Right lung (tissue), 10 donors: ENCODE measurements at places on chromosomes 3 and 15. TPM values are rescaled to one million over a fixed set of nuclear protein-coding genes. Genes with fewer than 3 reads are reported as not detected.

- DNase-seq, result no peak
Observed at GRCh38 chr3:156840826-156841689, 14.9 kb downstream of the LEKR1 start.

DNA sequence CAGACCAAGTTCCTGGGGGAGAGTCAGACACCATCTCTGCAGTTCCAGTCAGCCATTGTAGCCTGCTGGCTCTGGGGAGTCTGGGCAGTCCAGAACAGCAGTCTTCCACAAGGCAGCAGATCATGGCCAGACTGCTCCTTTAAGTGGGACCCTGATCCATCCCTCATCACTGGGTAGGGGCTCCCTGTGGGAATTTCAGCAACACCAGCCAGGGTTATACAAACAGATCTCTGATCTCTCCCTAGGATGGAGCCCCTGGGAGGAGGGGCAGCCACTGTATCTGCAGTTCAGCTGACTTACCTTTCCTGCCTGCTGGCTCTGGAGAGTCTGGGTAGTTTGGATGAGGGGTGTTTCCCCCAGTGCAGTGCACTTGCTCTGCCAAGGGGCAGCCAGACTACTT is 42.1 kb upstream of the UNC13C start:
- DNase-seq, result no peak

DNA sequence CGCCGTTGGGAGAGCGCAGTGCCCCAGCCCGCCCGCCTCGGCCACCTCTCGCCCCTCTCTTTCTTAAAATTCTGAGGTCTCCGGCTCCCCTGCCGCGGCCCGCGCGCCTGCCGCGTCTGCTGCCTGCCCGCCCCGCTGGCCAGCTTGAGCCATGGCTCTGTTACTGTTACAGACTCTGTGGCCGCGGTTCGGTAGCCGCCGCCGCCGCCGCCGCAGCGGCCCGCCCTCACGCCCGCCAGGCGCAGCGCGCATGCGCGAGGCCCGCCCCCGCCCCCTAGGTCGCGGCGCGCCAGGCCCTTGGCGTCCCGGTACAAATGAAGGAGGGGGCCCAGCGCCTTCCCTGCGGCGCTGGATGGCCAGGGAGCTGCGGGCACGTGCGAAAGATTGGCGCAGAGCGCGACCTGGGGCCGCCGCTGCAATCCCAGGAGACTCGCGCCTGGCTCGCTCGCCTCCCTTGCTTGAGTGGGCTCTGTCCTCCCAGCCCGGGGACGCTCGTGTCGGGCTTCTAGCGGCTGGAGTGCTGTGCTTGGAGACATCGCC is at the start of gene ONECUT1:
TSS of gene ONECUT1 (minus strand) at position 168 of the 540 bp plus-strand sequence. CDS start 452 bp downstream, outside the sequence.
- peak; percentile 51 for DNase-seq

DNA sequence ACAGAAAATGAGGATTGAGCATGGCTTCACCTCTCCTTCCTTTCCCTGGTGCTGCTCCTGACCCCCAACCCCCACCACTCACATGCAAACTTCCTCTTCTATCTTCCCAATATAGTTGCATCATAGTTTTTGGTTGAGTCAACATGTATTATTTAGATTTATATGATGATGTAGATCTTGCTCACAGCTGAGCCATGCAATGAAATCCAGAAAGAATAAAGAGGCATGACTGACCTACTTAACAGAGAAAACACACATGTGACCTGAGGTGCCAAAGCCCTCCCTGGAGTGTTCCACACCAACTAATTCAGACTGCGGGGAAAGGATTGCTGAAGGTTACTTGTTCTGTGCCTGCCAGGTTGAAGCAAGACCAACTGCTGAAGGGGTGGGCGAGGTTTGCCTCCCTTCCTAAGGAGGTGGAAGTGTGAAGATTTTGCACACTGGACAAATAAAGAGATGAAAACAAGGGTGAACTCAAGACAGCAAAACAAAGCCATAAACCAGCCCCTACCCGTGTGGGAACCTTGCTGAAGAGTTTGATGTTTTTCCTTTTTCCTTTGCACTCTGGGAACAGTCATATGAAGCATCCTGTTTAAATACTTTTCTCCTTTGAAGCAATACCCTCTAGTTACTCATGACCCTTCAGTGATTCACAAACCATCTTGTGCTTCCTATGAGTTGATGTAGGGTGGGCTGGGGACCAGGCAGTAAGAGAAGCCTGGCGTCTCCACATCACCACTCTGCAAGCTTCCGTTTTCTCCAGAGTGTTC is 155.2 kb upstream of the UBE2E1 start:
- no peak for DNase-seq

GRCh38 chr3:181292984-181293383 is 303.4 kb upstream of the DNAJC19 start:
- DNase-seq, result no peak

- no peak for DNase-seq
Observed at GRCh38 chr3:45976191-45977091, 19.2 kb downstream of the FYCO1 start.

- no peak for DNase-seq
Observed at GRCh38 chr3:105719791-105720190, 149.0 kb downstream of the CBLB start.

GRCh38 chr3:128468791-128469527 is 2.3 kb upstream of the DNAJB8 start:
- no peak for DNase-seq

Gene APPL1
- 31.2 TPM for polyA plus RNA-seq

Gene CELSR3
- polyA plus RNA-seq, result 0.99 TPM

Gene KY
- 1.9 TPM for polyA plus RNA-seq

Gene PPP1R14D
- 0.41 TPM for polyA plus RNA-seq

Gene AADACL2
- not detected for polyA plus RNA-seq

Gene LSAMP
- polyA plus RNA-seq, result 30.4 TPM

Gene REC114
- not detected for polyA plus RNA-seq
